ENCODE measurements at places on chromosomes 1 and 21. TPM values are rescaled to one million over a fixed set of nuclear protein-coding genes. Genes with fewer than 3 reads are reported as not detected.

DNA sequence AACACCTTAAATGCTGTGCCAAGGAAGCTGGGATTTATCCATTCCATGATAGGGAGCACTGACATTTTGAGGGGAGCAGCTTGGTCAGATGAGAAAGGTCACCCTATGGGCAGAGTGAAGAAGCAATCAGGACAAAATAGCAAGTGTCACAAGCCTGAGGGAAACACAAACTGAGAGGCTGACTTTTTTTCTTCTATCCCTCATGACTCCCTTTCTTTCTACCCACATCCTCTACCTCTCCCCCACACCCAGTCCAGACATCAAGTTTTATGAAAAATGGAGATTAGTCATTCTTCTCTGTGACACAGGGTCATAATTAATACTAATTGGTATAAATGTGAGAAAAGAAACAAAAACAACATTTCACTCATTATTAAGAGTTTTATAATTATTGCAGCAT, 103.1 kb downstream of the SLC25A24 start:
- DNase-seq, result no peak

The KRTAP19-3 gene
- not detected for polyA plus RNA-seq

GRCh38 chr21:44846485-44847260, 26.8 kb downstream of the PTTG1IP start:
- DNase-seq, result no peak

DNA sequence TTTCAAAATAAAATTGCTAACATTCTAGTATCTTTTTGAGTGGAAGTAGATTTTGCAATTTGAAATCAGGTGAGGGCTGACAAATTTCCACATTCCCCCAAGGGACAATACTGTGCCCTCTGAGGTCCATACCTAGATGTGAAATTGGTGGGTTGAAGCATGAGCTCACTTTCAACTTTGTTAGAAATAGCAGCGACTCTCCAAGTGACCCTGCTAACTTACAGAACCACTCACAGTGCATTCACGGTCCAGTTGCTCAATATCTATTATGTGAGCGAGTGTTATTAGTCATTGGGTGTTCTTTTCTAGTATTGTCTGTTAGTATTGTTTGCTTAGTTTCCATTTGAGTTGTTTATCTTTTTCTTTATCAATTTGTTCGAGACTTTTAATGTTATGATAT, 53.6 kb upstream of the ASB17 start:
- DNase-seq, result no peak

GRCh38 chr1:21264898-21265297, 25.4 kb downstream of the ECE1 start:
- no peak for DNase-seq
